ENCODE measurements at places on chromosomes 12 and 14.

- DNase-seq: no peak
These were observed 53.9 kb downstream of the METTL25 start for GRCh38 chr12:82412246-82412645.

DNA sequence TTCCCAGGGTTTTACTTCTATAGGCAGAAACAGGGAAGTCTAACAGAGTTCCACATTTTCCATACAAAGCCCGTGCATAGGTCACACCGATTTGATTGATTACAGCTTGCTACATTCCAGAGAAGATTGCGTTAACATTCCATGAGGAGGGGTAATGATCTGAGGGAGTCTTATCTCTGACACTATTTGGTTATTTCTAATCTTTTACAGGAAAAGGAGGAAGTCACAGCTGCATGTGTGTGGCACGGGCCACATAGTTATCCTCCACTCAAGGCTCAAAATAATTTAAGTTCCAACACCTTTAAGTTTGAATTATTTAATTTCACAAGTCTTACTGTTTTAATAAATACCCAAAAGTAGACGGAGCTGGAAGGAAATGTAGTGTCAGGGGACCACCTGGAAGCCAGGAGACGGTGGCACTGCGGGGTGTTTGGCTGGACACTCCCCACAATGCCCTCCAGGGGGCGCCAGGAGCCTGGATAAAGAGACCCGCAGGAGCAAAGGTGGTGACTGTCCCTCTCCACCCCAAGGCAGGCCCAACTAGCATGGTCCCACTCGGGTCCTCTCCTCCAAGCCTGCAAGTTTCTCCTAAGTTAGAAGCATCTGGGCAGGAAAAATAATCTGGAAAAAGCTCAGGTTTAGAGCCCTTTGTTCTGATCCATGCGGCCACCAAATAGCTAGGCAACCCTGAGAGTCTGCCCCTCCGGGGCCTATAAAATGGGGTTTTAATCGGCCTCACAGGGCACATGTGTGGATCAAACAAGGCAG lies 20.2 kb downstream of the KRT8 start:
- peak; percentile 85 for DNase-seq

DNA sequence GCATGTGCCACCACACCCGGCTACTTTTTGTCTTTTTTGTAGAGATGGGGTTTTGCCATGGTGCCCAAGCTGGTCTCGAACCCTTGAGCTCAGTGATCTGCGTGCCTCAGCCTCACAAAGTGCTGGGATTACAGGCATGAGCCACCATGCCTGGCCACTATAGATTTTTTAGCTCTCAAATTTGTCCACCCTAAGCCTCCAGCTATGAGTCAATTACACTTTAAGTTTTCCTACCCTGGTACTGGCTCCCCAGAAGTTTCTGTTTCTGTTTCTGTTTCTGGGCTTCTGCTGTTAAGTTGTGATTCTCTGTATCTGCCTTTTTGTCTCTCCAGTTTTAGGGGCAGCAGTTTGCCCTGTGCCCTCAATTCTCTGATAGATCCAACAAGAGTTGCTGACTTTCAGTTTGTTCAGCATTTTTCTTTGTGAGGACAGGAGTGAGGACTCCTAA lies 4.4 kb upstream of the TINF2 start:
- DNase-seq: no peak

GRCh38 chr12:32467959-32468863 lies 68.9 kb downstream of the FGD4 start:
- no peak for DNase-seq

DNA sequence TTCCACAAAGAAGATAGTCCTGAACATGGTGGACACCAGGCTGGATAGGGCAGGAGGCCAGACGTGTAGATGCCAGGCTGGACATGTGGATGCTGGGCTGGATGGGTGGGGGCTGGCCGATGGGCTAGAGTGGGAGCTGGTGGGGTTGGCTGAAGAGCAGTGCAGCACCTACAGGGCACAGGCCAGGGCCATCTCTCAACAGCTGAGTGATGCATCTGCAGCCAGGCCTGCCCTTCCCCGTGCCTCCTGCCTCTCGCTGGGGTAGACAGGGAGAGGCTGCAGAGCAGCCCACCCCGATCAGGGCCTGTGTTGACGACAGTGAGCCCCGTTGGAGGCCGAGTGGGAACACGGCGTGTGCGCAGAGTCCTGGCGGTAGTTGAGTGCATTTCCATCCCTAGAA lies 39.3 kb downstream of the EP400 start:
- peak; percentile 23 for DNase-seq

Measured in ureter (tissue), 1 donor.